Stimulated activated CD8-positive, alpha-beta memory T cell treated with anti-CD3 and anti-CD28 coated beads, Interleukin-7, amount 100 ng/mL, for 1 hour (primary cell): ENCODE measurements at places on chromosomes 2 and 18.

GRCh38 chr2:97708608-97709007 is 4.8 kb upstream of the ZAP70 start:
- no peak for DNase-seq

GRCh38 chr2:46787364-46787763 is 128.2 kb downstream of the MCFD2 start:
- DNase-seq = no peak

DNA sequence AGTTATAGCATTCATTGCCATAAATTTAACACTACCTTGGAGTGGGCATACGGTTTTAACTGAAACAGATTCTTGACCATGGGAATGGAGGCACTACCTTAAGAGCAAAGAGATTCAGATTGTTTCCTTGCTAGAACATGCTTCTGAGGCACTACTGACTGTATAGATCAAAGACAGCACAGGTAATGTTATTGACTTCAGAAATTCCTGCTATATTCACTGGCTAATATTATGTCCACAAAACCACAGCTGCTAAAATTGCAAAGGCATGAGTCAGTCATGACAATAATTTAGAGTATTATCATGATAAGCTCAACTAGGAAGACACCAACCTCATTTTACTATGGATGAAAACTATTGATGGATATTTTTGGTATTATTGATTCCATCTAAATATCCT is 39.4 kb downstream of the SLC8A1 start:
- no peak for DNase-seq

DNA sequence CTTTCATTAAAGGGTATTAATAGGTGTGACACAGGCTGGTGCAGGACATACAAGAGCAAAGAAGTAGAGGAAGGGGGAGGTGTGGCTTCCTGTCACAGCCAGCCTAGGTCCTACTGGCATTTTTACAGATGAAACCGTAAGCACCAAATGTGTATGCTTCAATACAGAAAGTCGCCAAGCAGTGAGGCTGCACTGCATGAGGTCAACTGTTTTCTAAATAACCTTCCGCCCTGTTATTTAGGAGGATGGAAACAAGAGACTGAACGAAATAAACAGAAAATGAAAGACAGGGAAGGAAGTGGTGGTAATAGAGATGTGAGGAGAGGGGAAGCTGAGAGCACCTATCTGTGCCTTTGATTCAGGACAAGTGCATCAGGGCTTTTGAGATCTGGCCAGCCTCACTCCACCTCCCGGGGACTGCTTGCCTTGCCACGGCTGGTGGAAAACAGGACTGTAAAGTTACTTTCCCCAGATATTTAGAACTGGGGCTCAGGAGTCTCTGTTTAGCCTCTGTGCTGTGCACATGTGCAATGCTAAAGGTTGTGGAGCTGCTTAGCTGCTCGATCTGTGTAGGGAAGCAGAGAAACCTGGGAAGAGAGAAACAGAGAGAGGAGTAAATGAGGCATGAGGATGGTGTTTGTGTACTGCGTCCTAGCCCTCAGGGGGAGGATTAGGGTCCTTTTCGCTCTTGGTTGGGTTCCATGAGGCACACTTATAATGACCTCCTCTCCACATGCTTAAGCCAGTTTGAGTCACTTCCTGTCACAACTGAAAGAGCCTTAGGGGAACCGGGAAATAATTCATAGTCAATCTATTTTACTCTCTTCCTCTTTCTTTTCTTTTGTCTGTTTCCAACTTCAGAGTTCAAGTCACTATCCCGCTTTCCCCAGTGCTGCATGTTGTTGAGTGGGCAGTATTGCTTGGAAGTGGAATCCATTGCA is 62.3 kb upstream of the BOD1L2 start:
- DNase-seq = no peak

DNA sequence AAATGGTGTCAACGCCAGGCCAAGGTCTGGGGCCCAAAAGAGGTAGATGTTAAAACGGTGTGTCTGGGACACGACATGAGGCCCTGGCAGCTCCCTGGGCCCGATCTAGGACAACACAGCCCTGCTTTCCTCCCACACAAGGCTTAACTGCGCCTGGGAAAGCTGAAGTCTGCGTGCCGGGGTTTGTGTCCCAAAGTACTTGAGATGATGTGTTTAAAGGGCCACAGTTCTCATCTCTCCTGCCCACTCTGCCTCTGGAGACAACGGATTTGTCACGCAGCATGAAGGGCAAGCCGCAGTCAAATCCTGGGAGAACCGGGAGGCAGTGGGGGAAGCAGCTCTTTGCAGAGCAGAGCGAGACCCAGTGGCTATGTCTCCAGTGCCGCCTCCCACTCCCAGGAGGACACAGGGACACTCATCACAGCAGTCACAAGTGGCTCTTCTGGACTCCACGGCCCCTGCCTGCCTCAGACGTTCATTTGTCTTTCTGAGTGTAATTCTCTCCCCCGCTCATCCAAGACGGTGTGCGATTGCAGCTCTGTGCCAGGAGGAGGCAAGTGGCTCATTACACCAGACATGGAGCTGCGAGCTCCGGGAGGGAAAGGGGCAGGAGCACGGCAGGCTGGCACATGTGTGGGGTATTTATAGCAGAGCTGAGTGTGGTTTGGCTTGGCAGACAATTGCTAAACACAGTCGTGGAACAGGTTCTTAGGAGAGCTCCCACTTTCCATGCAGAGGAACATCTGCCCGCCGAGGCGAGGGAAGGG is 57.7 kb upstream of the SEMA4C start:
- no peak for DNase-seq

- DNase-seq = no peak
Observed at GRCh38 chr2:46493241-46493970, 14.0 kb downstream of the TMEM247 start.

DNA sequence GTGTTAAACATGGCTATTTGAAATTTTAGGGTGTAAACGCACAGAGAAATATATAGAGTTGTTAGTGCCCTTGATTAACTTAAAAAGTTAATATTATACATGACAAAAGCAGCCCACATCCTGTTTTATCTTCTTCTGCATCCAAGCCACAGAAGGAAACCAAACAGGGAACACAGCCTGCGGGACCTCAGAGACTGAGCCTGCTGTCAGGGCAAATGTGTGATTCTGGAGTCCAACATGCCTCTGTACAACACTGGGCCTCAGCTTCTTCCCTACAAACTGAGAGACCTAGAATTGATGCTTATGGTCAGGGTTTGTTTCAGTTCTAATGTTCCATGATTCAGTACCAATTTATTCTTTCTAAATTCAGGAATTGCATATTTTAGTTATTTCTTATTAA is 404.7 kb downstream of the FBXO15 start:
- DNase-seq = no peak

GRCh38 chr2:39834426-39834825 is 55.4 kb upstream of the THUMPD2 start:
- DNase-seq = no peak

DNA sequence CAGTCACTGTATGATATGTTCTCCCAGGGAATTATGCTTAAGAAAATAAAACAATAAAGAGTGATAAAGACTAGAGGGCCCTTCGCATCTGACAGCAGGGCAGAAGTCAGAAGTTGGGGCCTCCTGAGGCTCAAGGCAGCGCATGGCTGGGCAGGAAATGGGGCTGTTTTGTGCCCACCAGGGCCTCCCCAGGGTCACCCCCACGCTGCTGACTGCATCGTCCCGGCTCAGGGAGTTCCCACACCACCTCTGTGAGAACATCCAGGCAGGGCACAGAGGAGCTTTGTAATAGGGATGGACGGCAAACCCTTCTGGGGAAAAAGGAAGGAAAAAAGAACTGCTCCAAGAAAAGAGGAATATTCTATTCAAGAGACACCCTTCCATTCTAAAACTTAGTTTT is 41.2 kb downstream of the PAX3 start:
- no peak for DNase-seq

GRCh38 chr18:5475267-5475666 is 68.5 kb downstream of the EPB41L3 start:
- DNase-seq = no peak
